ENCODE measurements at places on chromosomes 11 and 22.

DNA sequence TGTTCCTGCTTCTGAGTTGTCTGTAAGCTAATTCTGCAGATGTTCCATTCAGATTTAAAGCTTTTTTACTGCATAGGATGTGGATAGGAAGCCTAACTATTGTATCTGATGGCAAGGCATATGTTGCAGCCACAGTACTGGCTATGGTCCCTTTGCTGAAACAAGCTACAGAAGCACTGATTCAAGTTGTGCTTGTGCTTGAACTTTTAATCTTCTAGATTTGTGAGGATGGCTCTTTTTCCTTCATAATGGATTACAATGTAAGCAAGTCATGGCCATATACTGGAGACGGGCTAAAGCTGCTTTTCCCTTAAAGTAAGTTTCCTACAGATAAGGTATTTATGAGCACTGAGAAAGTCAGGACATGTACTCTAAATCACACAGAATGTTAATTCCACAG is 138.7 kb downstream of the PGR start:
- no peak for DNase-seq

GRCh38 chr22:45007391-45008185 is 2.2 kb downstream of the PHF21B start:
- no peak for DNase-seq

DNA sequence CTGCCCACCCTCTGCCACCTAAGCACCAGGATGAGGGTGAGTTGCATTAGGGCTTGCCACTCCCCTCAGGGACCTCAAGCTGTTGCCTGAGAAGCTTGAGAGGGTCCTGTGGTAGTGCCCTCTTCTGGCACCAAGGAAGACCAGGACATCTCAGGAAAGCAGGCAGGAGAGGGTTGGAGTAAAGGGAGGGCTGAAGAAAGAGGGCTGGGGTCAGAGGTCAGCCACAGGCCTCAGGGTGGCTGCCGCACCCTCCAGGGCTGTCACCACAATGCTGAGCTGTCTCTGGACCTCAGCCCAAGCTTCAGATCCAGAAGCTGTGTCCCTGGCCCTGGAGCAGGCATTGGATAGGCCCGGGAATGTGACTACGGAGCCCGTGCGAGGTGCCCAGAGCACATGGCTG is 4.1 kb downstream of the SAC3D1 start:
- DNase-seq: no peak

- no peak for DNase-seq
Measured at GRCh38 chr11:110473706-110474105, 44.0 kb downstream of the FDX1 start.

DNA sequence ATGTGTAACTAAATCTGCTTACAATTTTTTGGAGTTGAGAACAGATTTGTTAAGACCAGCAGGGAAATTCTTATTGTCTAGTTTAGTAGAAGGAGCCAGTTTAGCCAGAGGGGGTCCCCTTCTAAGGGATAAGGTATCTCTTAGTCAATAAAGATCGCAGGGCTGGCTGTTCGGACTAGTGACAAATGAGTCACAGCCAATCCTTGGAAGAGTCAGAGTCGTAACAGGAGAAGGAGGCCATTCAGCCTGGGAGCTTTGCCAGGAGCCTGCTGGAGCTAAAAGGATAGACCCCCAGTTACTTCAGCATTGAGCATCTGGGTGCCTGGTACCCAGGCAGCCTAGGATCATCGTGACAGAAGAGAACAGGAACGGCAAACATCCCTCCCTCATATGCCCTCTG is 191.6 kb upstream of the ARHGAP20 start:
- no peak for DNase-seq

- DNase-seq: no peak
Measured at GRCh38 chr11:113248702-113249490, 65.5 kb upstream of the TTC12 start.

DNA sequence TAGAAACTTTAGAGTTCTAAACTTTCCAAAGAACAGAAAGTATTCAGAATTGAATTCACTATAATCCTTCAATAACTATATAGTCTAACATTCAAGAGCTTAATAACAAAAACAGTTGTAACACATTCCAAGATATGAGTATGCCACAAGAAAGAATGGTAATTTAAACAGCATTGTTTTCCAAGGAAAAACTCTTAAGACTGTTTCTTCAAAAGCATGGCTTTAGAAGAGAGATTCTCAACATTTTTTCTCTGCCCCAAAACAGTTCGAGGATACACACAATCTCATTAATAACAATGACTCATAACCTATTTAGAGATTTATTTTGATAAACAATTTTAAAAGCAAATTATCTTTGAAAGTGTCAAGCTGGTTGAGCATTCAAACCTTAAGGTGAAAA is 16.7 kb upstream of the ARHGAP32 start:
- no peak for DNase-seq

- no peak for DNase-seq
Measured at GRCh38 chr11:77053217-77054015, 13.4 kb upstream of the CAPN5 start.

- peak; percentile 90 for DNase-seq
Measured at GRCh38 chr11:118608360-118609227, 1.2 kb downstream of the PHLDB1 start.

DNA sequence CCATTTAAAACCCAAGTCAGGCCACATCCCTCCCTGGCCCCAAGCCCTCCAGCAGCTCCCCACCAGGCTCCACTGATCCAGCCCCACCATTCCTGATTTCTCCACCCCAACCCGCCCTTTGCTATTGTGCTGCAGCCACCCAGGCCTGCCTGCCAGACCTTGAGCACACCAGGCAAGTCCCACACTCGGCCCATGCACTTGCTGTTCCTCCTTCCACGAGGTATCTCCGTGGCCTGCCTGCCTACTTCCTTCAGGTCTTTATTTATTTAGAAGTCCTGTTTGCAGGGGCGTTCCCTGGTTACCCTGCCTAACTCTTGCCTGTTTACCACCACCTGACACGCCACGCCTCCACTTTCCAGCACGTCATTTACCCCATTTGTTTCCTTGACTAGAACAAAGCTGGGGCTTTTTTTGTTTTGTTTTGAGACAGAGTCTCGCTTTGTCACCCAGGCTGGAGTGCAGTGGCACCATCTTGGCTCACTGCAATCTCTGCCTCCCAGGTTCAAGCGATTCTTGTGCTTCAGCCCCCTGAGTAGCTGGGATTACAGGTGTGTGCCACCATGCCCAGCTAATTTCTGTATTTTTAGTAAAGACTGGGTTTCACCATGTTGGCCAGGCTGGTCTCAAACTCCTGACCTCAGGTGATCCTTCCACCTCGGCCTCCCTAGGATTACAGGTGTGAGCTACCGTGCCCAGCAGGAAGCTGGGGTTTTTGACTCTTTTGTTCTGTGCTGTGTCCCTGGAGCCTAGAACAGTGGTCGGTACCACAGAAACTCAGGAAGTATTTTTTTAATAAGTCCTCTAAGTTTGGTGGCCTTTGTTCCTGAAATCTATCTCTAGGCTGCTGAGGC is 6.7 kb downstream of the CENPM start:
- DNase-seq: peak; percentile 97

DNA sequence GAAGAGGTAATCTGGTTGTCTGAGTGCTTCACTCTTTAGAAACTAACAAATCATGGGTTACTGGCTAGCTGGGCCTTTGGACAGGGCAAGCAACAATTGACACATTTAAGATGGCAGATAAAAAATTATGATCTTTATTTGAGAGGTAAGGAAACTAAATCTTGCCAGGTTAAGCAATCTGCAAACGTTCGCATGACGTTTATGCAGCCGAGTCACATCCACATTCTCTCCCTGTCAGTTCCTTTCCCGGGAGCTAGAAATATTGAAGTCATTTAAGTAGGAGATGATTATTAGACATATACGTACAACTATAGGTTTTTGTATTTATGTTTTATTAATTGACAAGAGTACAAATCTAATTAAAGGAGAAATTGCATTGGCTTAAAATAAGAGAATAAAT is 57.4 kb upstream of the RCN1 start:
- DNase-seq: no peak

- no peak for DNase-seq
Measured at GRCh38 chr11:26011474-26011873, 320.5 kb upstream of the ANO3 start.

DNA sequence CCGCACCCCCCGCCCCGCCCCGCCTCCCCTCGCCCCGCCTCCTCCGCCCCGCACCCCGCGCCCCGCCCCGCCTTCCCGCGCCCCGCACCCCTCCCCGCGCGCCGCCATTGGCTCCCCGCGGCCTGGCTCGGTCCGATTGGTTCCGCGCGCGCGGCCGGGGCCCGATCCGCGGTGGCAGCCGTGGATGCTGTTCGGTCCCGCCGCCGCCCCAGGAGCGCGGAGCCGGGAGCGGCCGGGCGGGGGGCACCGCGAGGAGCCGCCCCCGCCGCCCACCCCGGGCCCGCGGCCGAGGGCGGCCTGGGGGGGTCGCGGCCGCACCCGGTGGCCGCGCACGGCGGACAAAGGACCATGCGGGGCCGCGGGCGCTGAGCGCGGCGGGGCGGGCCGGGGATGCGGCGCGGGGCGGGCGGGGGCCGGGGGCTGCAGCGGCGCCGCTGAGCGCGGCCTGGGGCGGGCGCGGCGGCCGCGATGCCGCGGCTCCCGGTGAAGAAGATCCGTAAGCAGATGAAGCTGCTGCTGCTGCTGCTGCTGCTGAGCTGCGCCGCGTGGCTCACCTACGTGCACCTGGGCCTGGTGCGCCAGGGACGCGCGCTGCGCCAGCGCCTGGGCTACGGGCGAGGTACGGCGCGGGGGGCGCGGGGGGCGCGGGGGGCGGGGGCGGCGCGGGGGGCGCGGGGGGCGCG is at the start of gene B4GALNT4:
TSS of gene B4GALNT4 (plus strand) at position 164 of the 683 bp plus-strand sequence. CDS start at position 469, 305 bp downstream.
- peak; percentile 37 for DNase-seq

DNA sequence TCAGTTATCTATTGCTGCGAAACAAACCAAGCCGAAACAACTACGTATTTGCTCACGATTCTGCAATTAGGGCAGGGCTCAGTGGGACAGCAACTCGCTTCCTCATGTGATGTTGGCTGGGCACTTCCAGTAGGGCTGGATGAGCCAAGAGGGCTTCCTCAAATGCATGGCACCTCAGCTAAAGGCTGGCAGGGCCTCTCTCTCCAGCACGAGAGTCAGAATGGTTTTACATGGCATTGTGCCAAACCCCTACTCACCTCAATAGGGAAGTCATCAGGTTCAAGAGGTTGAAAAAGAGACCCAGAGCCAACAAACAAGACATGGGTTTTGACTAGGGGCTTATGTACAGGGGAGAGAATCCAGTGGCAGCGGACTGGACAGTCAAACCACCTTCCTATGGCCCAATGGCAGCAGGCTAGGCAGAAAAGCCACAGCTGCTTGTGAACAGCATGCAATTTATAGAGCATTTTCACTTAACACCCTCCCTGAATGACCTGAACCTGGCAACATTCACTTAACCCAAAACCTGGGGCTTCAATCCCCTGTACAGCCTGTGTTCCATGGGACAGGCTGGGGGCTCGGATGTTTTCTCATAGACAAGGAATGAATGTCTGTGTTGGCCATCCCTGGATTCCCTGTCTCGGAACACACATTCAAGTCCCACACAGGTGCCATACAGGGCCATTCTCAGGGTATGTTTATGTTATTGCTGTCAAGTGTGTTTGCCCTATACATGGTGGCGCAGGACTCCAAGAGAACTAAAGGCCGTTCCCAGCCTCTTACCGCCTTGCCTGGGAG is 154.2 kb upstream of the NAV2 start:
- DNase-seq: no peak

GRCh38 chr11:67261946-67262681 is 4.2 kb upstream of the GRK2 start:
- no peak for DNase-seq

DNA sequence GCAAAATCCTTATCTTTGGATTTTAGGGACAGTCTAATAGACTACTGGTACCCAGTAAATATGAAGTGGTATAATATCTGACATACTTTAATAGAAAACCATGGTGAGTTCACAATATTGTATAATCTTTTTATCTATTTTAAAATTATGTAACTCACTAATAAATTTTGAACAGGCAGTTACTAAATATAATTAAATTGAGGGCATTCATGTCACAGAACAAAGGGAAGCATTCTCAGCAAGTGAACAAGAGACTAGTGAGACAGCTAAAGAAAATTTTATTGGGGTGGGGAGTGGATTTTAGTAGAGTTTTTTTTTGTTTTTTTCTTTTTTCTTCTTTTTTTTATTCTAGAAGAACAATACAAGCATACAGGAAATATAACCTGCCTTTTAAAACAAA is 55.0 kb downstream of the DNAJC24 start:
- no peak for DNase-seq

- no peak for DNase-seq
Measured at GRCh38 chr11:34505874-34506273, 7.7 kb downstream of the ELF5 start.

DNA sequence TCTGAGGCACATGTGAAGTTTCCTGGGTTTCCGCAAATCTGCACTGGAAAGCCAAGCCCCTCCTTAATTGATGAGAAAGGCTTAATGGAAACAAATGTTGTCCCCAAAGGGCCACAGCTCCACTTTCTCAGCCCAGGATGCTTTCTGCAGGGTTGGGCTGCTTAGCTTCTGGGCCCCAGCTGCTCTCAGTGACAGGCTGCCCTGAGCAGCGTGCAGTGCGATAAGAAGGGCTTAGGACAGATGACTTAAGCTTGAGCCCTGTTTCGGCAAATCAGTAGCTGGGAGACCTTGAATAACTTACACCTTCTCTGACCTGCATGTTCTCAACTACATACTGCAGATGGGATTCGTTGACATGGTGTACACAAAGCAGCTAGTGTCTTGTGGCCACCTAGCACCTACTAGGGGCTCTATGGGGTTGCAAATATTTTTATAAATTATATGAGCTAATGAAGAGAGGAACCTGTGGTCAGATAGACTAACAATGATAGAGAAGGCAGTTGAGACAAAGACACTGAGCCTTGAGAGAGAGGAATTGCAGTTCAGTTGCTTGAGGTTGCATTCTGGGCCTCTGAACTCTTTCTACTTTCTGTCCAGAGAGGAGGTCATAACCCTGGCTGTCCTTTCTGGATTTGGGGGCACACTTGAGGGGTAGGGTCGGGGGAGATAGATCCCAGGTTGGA is 11.5 kb downstream of the STX3 start:
- DNase-seq: no peak

DNA sequence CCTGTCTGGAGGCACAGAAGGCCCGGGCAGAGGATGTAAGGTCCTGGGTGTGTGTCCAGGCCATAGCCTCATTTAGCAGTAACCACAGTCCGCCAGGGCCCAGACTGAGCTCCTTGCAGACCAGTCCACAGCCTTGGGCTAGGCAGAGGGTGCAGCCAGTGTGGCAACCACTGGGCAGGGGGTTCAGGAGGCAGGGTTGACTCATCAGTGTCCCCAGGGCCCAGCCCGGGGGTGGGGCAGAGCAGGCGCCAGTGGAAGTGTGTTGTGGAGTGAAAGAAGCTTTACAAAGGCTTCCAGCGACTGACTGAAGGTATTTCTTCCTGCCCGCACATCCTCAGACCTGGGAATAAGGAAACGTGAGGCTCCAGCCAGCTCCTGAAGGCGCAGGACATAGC is 27.7 kb upstream of the WNT11 start:
- no peak for DNase-seq

GRCh38 chr11:114157476-114158050 is 98.1 kb downstream of the ZBTB16 start:
- no peak for DNase-seq
